ENCODE measurements at places on chromosomes 3 and 15.

GRCh38 chr3:128454310-128454618, 12.4 kb downstream of the DNAJB8 start:
- DNase-seq, result no peak

GRCh38 chr3:78900426-78900825, 867.4 kb downstream of the ROBO1 start:
- no peak for DNase-seq

GRCh38 chr3:81568378-81568777, 193.1 kb downstream of the GBE1 start:
- DNase-seq, result no peak

- DNase-seq, result no peak
Measured at GRCh38 chr3:8895829-8896228, 67.4 kb downstream of the RAD18 start.

- DNase-seq, result no peak
Measured at GRCh38 chr3:10185804-10186762, 21.4 kb downstream of the IRAK2 start.

GRCh38 chr3:62479326-62479725, 106.0 kb upstream of the FEZF2 start:
- DNase-seq, result no peak

GRCh38 chr3:120908030-120908794, at the start of gene STXBP5L:
Gene STXBP5L, plus strand, starts transcription at chr3:120908205. Its CDS starts 1,374 bp downstream, at chr3:120909579.
- DNase-seq, result no peak

DNA sequence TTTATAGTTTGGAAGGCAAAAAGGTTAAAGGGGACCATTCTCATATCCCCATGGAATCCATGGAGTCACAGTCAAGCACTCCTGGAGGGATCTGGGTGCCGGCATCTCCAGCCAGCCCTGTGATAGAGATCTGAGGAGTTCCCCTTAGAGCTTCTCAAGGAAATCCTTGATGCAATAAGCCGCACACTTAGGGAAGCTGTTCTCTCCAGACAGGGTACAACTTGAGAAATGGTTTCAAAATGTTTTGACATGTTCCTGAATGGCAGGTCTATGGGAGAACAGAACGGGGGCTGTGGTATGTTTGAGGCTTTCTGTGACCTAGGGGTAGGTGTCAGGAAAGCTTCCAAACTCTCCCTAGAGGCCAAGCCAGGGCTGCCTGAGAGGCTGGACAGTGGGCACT, 292.9 kb downstream of the TLE3 start:
- DNase-seq, result no peak

GRCh38 chr3:143328451-143328850, 208.9 kb downstream of the CHST2 start:
- no peak for DNase-seq

DNA sequence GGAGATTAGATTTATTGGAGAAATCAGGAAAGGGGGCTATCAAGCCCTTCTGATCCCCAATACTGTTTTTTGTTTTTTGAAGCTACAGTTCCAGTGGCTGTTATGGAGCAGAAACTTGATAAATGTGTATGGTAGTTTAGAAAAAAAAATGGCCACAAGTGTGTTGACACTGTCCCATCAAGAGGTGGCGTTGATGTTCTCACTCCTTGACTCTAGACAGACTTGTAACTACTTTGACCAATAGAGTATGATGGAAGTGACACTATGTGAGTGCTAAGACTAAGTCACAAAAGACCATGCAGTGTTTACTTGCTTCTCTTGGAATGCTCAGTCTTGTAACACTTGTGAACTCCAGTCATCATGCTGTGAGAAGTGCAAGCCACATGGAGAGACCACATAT, 356.7 kb downstream of the PDCD6IP start:
- DNase-seq, result no peak

DNA sequence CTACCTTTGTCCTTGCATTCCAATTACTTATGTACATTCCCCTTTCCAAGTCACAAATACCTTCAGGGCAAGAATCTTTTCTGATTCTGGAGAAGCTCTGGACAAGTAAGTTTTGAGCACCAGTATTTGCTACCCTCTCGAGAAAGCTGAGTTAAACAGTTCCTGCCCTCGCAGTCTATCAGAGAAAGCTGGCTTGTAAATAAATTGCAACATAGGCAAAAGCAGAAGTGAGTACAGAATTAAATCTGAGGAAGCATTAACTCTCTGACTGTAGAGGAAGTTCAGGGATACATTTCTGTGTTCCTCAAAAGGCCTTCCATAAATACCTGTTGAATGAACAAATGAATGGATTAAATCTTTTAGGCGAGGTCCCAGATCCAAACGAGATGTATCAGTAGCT, 1.2 kb downstream of the OSBPL11 start:
- DNase-seq, result no peak

DNA sequence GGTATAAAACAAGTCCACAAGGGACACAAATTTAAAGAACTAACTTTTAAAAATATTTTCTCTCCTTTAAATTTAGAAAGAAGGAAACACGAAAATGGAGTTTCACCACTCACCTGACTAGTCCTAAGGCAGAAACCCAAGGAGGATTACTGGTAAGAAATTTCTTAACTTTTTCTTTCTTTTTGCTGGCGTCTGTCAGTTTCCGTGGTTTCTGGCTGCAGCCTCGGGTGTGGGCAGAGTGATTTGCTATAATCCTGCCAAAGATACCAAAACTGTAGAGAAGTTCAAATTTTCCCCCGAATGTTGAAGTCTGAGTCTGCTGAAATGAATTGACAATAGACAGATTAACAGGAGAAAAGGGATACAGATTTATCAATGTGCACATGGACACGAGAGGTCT, 843.6 kb upstream of the ALCAM start:
- DNase-seq, result no peak

- DNase-seq, result no peak
Measured at GRCh38 chr15:45093013-45093412, 21.0 kb downstream of the DUOX2 start.

GRCh38 chr3:134567605-134568004, 81.7 kb downstream of the CEP63 start:
- DNase-seq, result no peak

GRCh38 chr3:8709801-8710507, 23.6 kb upstream of the CAV3 start:
- DNase-seq, result no peak

GRCh38 chr15:66483131-66483566, 14.4 kb downstream of the SNAPC5 start:
- DNase-seq, result no peak

DNA sequence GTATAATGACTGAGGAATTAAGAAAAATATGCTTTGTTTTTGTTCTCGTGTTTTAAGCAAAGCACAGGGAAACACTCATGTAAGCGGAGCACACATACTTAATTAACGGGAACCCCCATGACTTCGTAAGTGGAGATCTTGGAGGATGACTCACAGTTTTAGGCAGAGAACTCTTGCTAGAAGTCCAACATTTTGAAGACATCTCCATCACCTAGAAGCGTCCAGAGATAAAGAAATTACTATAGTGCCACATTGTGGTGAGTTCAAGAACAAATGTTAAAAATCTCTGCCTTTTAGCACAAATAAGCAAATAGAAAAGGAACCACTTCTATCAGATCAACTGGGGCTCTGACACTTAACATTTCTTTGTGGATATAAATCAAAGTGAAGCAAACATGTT, 194.1 kb upstream of the ARHGEF26 start:
- DNase-seq, result no peak

GRCh38 chr3:193418576-193419373, 40.2 kb upstream of the ATP13A5 start:
- no peak for DNase-seq

DNA sequence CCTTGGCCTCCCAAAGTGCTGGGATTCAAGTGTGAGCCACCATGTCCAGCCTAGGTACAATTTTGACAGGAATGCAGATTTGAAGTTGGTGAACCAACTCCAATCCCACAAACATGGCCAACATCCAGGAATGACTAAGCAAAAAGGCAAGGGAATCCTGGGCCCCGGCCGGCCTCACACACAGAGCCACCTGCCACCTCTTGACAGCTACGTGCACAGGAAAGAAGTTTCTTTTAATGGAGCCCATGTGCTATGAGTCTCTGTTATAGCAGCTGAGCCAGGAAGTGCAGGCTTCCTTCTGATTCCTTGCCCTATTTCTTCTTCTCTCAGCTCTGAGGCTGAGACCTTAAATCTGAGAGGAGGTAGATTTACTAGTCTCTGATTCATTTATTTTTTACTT, 8.8 kb downstream of the TMEM40 start:
- no peak for DNase-seq

- no peak for DNase-seq
Measured at GRCh38 chr3:123271466-123272159, 69.9 kb downstream of the SEC22A start.

DNA sequence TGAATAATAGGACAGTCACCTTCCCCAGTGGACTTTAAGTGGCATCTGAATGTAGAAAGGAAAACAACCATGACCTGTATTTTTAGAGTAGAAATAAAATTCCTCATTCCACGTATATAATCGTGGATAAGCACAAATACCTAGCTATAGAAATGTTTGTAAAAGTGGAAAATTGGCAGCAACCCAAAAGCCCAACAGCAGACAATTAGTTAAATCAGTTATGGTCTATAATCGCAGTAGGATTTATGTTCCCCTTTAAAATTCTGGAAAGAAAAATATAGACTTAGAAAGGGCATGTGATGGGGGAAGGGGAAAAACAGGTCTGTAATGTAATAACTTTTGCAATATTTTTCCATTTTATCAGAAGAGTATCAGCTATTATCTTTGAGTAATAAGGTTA, 241.9 kb upstream of the ST8SIA2 start:
- no peak for DNase-seq

GRCh38 chr3:129181819-129182218, 1.9 kb downstream of the CNBP start:
- DNase-seq, result no peak

DNA sequence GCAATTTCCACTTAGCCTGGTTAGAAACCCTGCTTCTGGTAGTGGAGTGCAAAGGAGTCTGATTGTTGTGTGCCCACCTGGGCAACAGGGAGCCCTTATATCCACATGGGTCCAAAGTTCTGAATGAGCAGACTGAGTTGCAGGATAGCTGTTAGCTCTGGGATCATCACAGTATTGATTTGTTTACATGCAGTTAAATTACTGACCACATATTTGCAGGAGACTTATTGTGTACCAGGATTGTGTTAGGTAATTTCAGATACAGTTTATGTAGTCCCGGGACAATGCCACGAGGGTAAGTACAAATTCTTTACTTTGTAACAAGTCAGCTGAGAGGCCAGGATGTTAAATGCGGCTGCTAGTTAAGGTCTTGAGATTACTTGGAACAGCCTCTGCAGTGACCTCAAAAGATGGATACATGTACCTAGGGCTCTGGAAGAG, 18.8 kb downstream of the ARHGEF26 start:
- no peak for DNase-seq

GRCh38 chr3:100277255-100277800, 16.5 kb downstream of the TBC1D23 start:
- no peak for DNase-seq

GRCh38 chr15:46897266-46897665, 820.0 kb upstream of the SEMA6D start:
- DNase-seq, result no peak

- no peak for DNase-seq
Measured at GRCh38 chr3:81965696-81966095, 204.3 kb upstream of the GBE1 start.

GRCh38 chr3:81910244-81910852, 148.9 kb upstream of the GBE1 start:
- no peak for DNase-seq

DNA sequence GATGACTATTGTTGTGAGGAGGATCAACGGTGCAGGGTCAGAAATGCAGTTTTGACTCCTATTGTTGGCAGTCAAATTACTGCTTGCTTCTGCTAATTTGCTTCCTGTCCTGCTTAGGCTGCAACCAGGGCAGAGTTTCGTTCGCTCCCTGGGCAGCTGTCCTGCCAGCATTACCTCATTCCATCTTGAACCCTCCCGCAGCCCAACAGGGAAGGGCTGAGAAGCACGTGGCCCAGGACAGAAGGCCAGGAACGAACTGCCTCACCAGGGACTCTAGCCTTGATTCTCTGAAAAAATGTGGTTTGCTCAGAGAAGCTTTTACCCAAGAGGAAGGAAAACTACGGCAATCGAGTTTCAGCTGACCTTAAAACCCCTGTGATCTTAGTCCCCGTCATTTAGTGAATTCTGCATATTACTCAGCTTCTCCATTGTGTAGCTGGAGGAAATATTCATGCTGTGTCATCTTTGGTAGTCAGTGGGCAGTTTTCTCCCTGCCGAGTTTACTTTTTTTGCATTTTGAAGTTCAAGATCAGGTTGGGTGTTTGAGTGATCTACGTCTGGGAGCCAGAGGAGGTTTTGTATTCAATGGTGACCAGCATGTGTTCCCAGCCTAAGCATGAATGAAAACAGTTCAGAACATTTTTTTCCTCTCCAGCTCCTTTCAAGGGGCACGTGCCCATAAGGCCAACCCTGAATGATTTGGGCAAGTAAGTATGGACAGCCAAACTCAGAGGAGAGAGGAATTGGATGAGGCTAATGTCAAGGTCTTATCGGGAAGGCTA, 23.0 kb downstream of the TLNRD1 start:
- DNase-seq, result no peak

- DNase-seq, result no peak
Measured at GRCh38 chr3:153320585-153321128, 158.6 kb downstream of the RAP2B start.

DNA sequence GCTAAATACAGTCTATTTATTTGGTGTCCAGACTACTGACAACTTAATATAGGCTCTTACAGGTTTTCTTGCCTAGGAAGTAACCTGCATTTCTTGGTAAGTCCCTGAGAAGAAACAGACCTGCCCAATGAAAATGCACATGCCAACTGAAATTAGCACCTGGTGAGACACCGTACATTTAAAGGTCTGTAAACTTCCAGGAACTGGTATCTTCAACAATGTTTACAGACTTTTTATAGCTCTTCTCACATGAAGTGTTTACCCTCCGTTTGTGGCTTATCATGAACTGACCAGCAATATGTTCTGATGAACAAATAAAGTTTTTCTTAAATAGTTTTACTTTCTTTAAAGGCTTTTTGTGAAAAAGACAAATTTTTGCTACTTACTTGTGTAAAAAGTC, 93.3 kb downstream of the PCCB start:
- no peak for DNase-seq

DNA sequence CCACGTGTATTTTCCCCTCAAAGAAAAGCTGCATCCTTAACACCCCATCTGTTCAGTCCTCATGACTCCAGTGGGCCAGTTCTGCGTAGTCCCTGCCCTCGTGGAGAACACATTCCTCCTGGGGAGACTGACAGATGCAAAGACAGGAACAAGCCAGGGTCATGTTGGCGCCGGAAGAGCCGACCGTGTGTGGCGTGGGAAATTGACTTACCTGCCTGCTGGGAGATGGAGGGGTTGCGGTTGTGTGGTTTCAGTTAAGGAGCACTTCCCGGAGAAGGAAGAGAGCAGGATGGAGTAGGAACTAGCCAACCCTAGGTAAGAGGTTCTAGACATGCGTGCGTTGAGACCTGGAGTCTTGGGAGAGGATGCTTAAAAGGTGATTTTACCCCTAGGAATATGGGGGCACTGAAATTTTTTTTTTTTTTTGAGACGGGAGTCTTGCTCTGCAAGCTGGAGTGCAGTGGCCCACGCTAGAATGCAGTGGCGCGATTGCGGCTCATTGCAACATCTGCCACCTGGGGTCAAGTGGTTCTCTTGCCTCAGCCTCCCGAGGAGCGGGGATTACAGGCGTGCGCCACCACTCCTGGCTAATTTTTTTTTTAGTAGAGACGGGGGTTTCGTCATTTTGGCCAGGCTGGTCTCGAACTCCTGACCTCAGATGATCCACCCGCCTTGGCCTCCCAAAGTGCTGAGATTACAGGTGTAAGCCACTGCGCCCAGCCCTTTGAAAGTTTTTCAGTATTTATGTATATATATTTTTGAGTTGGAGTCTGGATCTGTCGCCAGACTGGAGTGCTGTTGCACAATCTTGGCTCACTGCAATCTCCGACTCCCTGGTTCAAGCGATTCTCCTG, 1.4 kb downstream of the VHL start:
- no peak for DNase-seq

GRCh38 chr3:173538410-173538809, 140.9 kb downstream of the NLGN1 start:
- DNase-seq, result no peak
